ENCODE measurements at places on chromosomes 13 and 19. TPM values are rescaled to one million over a fixed set of nuclear protein-coding genes. Genes with fewer than 3 reads are reported as not detected.

- H3K4me1 ChIP-seq, result peaks cover 5% of the 10 kb centered on the region
- no peak overlapping the region for H3K4me3 ChIP-seq
- no peaks in the 10 kb centered on the region for H3K27me3 ChIP-seq
- peaks cover 4% of the 10 kb centered on the region for H3K36me3 ChIP-seq
- H3K27ac ChIP-seq, result no peak overlapping the region
These were observed 41.2 kb upstream of the TNFSF11 start for GRCh38 chr13:42532561-42533335.

- peak within 1 kb of the TSS; percentile 99 for H3K4me3 ChIP-seq
- H3K27ac ChIP-seq, result peak within 1 kb of the TSS; percentile 93
- peaks cover 71% of the 10 kb centered on the region for H3K36me3 ChIP-seq
These were observed at the start of gene MAP4K1 for GRCh38 chr19:38617764-38618589. Gene MAP4K1 (minus strand): TSS chr19:38617953. CDS start chr19:38617895, 58 bp downstream.

- H3K27ac ChIP-seq, result no peak overlapping the region
- H3K4me3 ChIP-seq, result no peak overlapping the region
- DNase-seq, result peak; percentile 75
- H3K4me1 ChIP-seq, result peaks cover 22% of the 10 kb centered on the region
- no peaks in the 10 kb centered on the region for H3K36me3 ChIP-seq
These were observed 33.1 kb downstream of the PPP1R37 start for GRCh38 chr19:45125975-45126493.

GRCh38 chr13:99911069-99911964 is 60.2 kb downstream of the ZIC5 start:
- peaks cover 12% of the 10 kb centered on the region for H3K36me3 ChIP-seq
- H3K27ac ChIP-seq, result peak overlapping the region; percentile 87

DNA sequence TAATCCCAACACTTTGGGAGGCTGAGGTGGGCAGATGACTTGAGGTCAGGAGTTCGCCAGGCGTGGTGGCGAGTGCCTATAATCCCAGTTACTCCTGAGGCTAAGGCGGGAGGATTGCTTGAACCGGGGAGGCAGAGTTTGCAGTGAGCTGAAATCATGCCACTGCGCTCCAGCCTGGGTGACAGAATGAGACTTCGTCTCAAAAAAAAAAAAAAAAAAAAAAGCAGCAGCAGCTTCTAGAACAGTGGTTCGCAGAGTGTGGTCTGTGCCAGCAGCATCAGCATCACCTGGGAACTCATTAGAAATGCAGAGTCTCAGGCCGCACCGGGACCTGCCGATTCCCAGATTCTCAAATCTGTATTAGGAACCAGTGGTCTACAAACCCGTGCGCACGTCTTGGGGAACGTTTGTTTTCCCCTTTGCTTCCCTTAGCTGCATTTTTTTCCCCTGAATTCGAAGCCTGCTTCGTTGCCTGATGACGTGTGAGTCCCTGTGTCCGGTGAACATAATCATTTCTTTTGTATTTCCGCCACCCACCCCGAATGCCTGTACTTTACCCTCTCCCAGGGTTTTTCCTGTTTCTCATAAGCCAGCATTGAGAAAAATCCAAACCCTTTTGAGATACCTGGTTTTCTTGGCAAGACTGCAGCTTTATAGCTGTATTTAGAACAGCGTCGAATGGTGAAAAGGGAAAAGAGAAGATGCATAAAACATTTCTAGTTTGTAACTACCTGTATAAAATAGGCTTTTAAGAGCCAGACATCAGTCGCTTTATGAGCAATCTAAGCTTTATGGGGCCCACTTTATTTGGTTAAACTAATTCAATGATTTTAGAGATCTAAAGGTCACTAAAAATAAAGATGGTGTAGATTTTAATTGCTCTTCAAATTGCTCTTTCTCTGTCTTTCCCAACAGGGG is 49.8 kb downstream of the BICRA start:
- no peak overlapping the region for H3K27ac ChIP-seq
- H3K4me3 ChIP-seq, result no peak overlapping the region
- DNase-seq, result no peak
- no peaks in the 10 kb centered on the region for H3K4me1 ChIP-seq
- H3K36me3 ChIP-seq, result no peaks in the 10 kb centered on the region

GRCh38 chr19:13843104-13843921 is 33.6 kb upstream of the NANOS3 start:
- DNase-seq, result no peak
- peak overlapping the region; percentile 88 for H3K27ac ChIP-seq
- H3K4me3 ChIP-seq, result peak overlapping the region; percentile 98
- peaks cover 49% of the 10 kb centered on the region for H3K4me1 ChIP-seq
- no peaks in the 10 kb centered on the region for H3K27me3 ChIP-seq

GRCh38 chr13:110965755-110966134 is 50.9 kb upstream of the ANKRD10 start:
- DNase-seq, result no peak
- H3K27me3 ChIP-seq, result peaks cover 7% of the 10 kb centered on the region
- H3K4me1 ChIP-seq, result peaks cover 41% of the 10 kb centered on the region
- H3K4me3 ChIP-seq, result no peak overlapping the region

GRCh38 chr13:71082631-71083030 is 784.4 kb downstream of the DACH1 start:
- no peak for DNase-seq
- H3K27me3 ChIP-seq, result no peaks in the 10 kb centered on the region
- no peaks in the 10 kb centered on the region for H3K36me3 ChIP-seq
- no peak overlapping the region for H3K4me3 ChIP-seq
- no peaks in the 10 kb centered on the region for H3K4me1 ChIP-seq
- H3K27ac ChIP-seq, result no peak overlapping the region

DNA sequence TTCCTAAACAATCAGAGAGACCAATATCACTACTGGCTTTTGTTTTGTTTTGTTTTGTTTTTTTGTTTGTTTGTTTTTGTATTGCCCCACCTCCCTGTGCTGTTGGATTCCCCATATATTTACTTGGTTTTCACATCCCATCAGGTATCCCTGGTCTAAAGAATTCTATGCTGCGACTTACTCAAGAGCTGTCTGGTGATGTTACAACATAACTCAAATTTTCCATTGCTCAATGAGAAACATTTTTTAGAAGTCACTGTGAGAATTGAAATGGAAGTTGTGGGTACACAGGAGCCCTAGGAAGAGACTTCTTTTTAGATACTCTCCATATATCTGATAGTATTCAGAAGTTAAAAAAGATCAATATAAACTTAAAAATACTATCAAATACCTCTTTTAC is 181.4 kb downstream of the KLF5 start:
- no peak for DNase-seq
- peaks cover 3% of the 10 kb centered on the region for H3K27me3 ChIP-seq
- H3K27ac ChIP-seq, result no peak overlapping the region
- H3K36me3 ChIP-seq, result no peaks in the 10 kb centered on the region

DNA sequence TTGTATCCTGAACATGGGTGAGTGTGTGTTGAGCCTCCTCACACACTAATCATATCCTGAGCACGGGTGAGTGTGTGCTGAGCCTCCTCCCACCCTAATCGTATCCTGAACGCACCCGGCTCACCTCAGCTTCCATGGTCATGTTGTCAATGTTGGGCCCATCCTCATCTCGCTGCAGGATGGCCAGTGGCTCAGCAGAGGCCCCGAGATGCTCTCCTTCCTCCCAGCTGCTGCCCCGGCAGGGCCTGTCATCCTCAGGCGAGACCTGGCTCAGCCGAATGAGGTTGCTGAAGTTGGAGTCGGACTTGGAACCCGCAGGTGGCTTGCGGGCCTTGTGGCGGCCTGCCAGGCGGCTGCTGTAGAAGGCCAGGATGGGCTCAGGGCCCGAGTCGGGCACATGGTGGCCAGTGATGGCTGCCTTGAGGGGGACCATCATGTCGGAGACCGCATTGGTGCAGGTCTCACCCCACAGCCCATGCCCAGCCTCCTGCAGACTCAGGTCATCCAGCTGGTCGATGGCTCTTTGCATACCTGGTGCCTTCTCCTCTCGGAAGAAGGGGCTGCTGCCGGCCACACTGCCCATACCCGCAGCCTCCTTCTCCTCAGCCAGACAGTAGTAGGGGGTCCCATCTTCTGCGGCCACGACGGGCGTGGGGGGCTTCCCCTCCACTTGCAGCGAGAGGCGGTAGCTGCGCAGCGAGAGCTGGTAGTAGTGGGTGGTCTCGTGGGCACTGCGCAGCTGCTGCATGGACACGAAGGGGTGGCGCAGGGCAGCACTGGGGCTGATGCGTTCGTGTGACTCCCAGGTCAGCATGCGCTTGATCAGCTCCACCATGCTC is 9.6 kb downstream of the HIPK4 start:
- DNase-seq, result no peak
- no peak overlapping the region for H3K4me3 ChIP-seq
- peaks cover 6% of the 10 kb centered on the region for H3K27me3 ChIP-seq
- no peaks in the 10 kb centered on the region for H3K36me3 ChIP-seq
- H3K4me1 ChIP-seq, result peaks cover 2% of the 10 kb centered on the region

DNA sequence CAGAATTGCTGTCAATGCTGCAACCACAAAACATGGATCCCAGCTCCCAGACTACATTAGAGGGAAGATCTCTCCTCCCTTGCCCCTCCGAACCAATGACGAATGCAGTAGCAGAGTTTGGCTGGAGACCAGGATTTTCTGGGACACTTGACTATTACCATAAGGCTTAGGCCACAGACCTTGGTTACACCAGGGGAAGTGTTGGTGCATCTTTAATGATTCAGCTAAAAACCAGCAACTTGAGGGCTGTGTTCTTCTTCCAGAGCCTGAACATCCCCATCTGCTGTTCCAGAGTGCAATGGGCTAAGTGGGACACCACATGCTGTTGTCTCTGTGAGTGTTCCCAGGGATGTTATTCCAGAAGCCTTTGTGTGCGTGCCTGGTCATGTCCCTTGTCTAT is 528.2 kb downstream of the LMO7 start:
- DNase-seq, result no peak
- H3K4me3 ChIP-seq, result no peak overlapping the region
- no peaks in the 10 kb centered on the region for H3K4me1 ChIP-seq
- no peaks in the 10 kb centered on the region for H3K27me3 ChIP-seq
- no peaks in the 10 kb centered on the region for H3K36me3 ChIP-seq

DNA sequence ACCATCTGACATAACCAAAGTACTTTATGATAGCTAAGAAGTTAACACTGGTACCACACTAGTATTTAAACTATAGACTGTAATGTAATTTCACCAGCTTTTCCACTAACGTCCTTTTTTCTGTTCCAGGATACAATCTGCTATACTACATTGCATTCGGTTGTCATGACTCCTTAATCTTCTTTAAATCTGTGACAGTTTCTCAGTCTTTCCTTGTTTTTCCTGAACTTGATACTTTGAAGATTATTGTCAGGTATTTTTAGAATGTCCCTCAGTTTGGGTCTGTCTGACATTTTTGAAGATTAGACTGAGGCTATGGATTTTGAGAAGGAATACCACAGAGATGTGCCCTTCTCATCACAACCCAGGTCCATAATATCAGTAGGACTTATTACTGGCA is 36.6 kb downstream of the NUFIP1 start:
- peaks cover 2% of the 10 kb centered on the region for H3K36me3 ChIP-seq
- no peak overlapping the region for H3K27ac ChIP-seq
- H3K4me3 ChIP-seq, result no peak overlapping the region
- H3K4me1 ChIP-seq, result no peaks in the 10 kb centered on the region

DNA sequence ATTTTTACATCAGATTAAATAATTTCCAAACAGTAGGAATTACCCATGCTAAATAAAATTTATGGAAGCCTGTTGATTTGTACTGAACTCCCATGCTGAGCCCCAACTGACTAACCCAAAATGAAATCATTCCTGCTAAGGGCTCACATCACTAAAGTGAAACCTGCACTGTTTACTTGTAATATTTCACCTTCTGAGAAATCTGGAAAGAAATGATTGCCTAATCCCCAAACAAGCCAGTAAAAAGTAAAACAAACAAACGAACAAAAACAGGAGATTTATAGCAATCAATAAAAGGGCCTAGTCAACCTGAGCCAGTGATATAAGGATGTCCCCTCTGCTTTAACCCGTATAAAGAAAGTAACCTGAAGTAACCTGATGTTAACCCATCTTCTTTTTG is 1599.8 kb downstream of the OLFM4 start:
- no peak for DNase-seq
- H3K36me3 ChIP-seq, result no peaks in the 10 kb centered on the region
- H3K4me1 ChIP-seq, result no peaks in the 10 kb centered on the region
- H3K27ac ChIP-seq, result no peak overlapping the region
- H3K27me3 ChIP-seq, result no peaks in the 10 kb centered on the region
- H3K4me3 ChIP-seq, result no peak overlapping the region

DNA sequence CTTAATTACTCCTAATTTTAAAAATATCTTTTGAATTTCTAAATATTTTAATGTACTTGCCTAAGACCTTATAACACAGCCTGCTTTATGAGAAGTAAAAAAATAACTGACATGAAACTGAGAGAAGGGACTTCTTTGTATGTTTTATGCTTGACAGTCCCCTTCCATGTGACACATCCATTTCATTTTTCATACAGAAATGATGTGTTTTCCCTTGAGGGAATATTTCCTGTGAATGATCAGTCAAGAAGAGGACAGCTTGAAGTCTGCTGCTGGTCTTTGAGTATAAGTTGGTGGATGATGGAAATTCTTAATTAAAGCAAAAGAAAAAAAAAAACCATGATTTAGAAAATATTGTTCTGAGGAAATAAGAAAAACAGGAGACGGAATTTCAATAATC is 230.4 kb upstream of the KLHL1 start:
- H3K4me1 ChIP-seq, result no peaks in the 10 kb centered on the region
- DNase-seq, result no peak
- no peak overlapping the region for H3K27ac ChIP-seq
- H3K27me3 ChIP-seq, result no peaks in the 10 kb centered on the region
- H3K4me3 ChIP-seq, result no peak overlapping the region

GRCh38 chr19:16064209-16064889 is 11.9 kb upstream of the TPM4 start:
- H3K27me3 ChIP-seq, result peaks cover 2% of the 10 kb centered on the region
- H3K27ac ChIP-seq, result no peak overlapping the region
- peaks cover 2% of the 10 kb centered on the region for H3K36me3 ChIP-seq

DNA sequence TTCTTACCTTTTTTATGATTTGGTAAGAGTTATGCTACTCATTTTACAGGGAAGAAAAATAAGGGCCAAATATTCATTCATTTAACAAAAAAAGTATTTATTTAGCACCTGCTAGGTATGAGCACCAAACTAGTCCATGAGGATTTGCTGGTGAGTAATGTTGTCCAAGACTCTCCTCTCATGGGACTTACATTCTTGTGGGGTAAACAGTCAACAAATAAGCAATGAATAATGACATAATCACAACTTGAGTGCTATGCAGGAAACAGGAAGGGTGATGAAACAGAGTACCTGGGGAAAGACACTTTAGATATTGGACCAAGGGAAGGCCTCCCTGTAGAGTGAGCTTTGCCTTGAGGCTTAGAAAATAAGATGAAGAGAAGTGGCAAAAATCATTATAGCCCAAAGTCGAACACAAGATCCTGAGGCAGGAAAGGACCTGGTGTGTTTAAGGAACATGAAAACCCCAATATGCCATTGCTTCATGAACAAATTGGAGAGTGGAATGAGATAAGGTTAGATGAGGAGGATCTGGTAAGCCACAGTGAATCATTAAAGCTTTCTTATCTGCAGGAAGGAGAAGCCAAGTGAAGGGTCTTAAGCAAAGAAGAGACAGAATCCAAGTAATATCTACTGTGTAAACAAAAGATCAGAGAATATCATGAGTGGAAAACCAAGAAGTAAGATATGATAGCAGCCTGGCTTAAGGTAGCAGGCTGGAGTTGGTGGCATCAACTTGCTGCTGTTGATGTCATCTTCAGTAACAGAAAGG is 294.5 kb upstream of the NBEA start:
- no peaks in the 10 kb centered on the region for H3K4me1 ChIP-seq
- no peaks in the 10 kb centered on the region for H3K27me3 ChIP-seq
- H3K4me3 ChIP-seq, result no peak overlapping the region
- DNase-seq, result no peak

ZNF560 gene
- not detected for total RNA-seq

LIG1 gene
- total RNA-seq, result 137 TPM

UBE2M gene
- 92.4 TPM for total RNA-seq

SCN1B gene
- 0.50 TPM for total RNA-seq

FAM124A gene
- total RNA-seq, result 0.08 TPM

PDX1 gene
- not detected for total RNA-seq

NLRP5 gene
- not detected for total RNA-seq
